M059J (cell line): ENCODE measurements at places on chromosomes 3 and 15.

DNA sequence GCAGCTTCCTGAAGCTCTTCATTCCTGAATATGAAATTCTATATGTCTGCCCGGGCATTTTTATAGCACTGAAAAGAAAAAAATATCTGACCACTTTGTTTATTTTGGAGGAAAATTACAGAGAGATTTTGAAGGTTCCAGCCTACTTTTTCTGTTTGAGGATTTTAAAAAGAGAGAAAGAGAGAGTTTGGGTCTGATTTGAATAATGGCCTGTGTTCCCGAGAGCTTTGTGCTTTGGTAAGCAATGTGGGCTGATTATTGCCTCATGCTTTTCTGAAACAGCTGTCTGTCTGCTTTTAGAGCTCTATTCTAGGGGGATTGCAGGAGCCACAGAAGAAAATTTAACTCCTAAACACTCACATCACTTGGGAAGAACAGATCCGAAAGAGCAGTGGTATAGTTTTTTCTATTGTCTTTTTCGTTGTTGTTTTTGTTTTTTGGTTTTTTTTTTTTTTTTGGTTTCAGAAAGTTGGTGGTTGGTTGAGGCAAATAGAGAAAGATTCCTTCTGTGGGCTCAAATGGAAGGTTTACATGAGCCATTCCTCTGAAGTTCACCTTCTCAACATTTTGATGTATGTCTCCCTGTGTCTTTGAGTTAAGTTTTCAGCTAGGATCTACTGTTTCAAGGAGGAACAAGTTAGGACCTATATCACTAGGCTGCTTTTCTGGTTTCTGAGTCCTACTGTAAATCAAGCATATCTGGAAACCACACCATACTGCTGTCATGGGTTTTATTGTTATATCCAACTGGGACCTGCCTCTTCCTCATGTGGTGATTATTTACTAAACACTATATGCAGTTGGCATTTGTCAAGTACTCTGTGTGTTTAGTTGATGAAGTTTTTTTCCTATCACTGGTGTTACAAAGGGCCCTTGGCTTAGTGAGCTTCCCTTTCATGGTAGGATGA is 178.9 kb downstream of the KCNMB2 start:
- no peak for DNase-seq

DNA sequence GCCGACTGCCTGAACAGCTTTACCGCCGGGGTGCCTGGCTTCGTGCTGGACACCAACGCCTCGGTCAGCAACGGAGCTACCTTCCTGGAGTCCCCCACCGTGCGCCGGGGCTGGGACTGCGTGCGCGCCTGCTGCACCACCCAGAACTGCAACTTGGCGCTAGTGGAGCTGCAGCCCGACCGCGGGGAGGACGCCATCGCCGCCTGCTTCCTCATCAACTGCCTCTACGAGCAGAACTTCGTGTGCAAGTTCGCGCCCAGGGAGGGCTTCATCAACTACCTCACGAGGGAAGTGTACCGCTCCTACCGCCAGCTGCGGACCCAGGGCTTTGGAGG is 815 bp downstream of the SPINT1 start:
- DNase-seq, result peak; percentile 18

DNA sequence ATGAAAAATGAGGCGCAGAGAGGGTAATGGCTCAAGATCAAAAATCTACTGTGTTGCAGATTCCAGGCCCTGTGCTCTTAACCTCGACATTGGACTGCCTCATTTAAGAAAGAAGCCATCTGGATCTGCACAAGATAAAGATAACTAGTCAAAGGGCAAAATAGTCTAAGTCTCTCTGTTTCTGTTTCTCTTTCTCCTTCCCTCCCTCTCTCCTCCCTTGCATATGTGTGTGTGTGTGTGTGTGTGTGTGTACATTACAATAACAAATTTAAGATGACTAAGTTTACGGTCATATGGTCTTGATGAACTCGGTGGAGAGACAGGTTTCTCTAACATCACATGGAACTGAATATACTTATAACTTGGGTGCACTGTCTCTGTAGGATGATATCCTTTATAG is 69.2 kb downstream of the MEIS2 start:
- DNase-seq, result peak; percentile 46

- DNase-seq, result no peak
Measured at GRCh38 chr15:98076021-98076816, 115.7 kb downstream of the ARRDC4 start.

GRCh38 chr3:27431116-27431515 is 53.1 kb downstream of the SLC4A7 start:
- peak; percentile 95 for DNase-seq

DNA sequence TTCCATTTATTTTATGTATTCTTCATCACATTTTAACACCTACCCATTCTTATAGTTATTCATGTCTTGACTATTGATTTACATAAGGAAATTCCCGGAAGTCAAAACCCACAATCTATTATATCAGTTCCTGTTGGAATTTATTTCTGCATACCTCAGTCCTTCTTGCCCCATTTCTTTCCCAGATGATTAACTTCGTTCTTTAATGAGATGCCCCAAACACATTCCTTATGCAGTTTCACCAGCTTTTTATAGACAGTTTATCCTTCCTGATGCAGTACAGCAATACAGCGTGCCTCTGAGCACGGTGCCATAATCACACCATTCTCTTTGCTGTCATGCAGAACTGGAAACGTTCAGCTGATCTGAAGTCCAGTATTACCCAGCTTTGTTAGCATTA is 175.8 kb upstream of the NANOGP8 start:
- DNase-seq, result no peak

DNA sequence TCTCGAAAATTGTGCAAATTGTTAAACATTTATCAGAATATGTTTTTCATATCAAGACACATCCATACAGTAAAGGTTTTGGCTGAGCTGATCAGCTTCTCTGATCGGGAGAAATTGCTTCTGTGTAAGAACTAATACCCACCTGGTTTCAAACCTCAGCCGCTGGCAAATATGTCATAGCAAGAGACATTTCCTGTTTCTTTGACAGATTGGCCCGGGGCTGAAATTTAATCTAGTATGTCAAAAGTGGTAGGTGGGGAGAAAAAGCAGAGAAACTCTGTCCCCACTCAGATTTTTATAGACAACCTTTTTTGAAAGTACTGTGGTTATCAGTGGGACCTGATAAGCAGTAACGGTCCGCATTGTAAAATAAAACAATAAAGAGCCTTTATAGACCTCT is 88.8 kb upstream of the SLC24A5 start:
- no peak for DNase-seq

DNA sequence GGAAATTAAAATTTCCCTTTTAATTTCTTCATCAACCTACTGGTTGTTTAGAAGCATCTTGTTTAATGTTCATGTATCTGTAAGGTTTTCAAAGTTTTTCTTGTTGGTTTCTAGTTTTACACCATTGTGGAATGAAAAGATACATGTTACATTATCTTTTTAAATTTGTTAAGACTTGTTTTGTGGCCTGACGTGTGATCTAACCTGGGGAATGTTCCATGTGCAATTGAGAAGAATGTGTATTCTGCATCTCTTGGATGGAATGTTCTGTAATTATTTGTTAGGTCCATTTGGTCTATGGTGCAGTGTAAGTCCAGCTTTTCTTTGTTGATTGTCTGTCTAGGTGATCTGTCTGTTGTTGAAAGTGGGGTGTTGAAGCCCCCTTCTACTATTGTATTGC is 45.7 kb downstream of the THSD4 start:
- no peak for DNase-seq

- DNase-seq, result no peak
Measured at GRCh38 chr15:61011576-61012336, 217.3 kb downstream of the RORA start.

GRCh38 chr3:42495393-42495792 is 7.0 kb upstream of the VIPR1 start:
- DNase-seq, result no peak

- DNase-seq, result no peak
Measured at GRCh38 chr3:68773401-68773800, 158.9 kb downstream of the TAFA4 start.

DNA sequence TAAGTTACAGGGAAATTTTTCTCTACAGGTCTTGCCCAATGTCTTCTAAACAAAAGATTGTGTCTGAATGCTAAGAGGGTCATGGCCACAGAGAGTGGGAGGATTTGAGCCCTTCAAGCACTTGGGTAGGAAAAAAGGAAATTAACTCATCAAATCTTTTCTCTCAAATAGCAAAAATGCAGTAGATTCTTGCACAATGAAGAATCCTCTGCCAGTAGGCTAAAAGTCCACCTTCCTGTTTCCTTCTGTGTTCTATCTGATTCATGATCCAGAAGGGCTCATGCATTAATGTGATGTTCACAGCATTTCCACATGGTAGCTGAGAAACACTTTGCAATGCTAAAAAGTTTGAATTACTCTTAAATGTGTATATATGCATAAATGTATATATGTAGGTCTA is 177.1 kb downstream of the CD47 start:
- DNase-seq, result no peak

- DNase-seq, result no peak
Measured at GRCh38 chr3:144585408-144585807, 613.8 kb downstream of the DIPK2A start.

DNA sequence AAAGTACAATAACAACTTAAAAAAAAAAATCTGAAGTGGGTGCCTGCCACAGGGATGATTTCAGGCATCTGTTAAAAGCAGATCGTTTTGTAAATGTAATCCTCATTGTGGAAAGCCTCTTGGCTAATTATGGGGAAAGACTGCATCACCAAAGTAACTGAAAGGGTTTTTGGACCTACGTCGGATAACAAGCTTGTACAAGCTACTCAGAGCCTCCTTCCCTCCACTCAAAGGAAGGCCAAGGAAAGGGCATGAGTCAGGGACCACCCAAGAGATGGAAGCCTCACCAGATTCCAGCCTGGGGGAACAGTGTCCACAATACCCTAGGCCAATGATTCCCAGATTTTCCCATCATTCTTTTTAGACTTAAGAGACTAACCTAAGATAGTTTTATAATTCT is 84.3 kb downstream of the ATP1B3 start:
- DNase-seq, result peak; percentile 75

DNA sequence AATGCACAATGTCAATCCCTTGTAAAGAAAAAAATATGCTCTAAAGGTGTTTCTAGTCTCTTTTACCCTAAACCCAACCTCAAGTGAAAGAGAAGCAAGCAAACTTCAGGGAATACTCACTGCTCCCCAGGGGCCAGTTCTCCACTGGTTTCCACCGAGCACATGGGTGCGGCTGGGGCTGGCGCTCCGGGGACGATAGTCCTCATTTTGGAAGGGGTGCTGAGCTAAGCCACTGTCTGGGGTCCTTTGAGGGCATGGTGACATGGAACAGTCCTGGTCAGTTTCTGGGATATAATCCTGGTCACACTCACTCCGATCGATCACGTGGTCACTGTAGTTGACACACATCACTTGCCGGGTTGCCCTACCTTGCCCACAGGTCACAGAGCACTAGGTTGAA is 86.0 kb downstream of the ADAMTS9 start:
- no peak for DNase-seq

GRCh38 chr3:193620650-193621049 is 27.6 kb downstream of the OPA1 start:
- DNase-seq, result peak; percentile 30

DNA sequence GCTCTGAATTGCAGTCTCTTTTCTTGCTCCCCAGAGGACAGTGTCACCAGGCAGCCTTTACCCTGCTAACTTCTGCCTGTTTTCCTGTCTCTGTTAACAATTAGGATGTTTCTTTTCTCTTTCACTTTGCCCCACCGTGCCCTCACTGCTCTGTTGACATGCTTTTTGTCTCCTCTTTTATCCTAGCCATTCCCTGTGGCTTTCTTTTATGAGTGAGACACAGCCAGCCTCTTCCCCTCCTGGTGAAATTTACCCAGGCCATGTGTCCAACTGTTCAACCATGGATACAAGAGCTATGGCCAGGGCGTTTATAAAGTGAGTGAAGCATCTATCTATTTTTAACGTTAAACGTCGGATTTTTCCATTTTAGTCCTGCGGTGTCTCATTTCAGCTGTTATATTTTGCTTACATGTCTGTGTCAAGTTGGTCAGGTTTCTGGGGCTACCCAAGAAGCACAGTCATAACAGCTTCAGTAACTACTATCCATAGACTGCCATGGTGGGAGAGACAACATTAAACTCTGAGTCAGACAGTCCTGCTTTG is 443.2 kb upstream of the AZI2 start:
- no peak for DNase-seq

GRCh38 chr3:64595253-64595694 is 92.5 kb downstream of the ADAMTS9 start:
- DNase-seq, result peak; percentile 28

DNA sequence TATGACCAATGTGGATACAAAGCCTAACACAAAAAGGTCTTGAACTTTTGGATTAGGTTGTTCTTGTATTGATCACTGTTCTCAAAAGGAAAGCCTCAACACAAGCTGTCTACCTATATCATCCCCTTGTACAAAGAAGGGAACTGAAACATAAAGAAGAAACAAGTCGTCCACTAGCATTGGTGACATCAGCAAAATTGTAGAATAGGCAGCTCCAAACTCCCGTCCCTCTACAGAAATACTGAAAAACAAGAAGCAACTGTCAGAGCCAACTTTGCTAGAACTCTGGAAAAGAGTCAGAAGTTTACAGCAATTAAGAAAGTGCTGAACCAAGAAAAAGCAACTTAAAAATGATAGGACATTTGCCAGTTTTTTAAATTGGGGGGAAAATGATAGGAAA is 7.5 kb upstream of the NR1I2 start:
- no peak for DNase-seq

DNA sequence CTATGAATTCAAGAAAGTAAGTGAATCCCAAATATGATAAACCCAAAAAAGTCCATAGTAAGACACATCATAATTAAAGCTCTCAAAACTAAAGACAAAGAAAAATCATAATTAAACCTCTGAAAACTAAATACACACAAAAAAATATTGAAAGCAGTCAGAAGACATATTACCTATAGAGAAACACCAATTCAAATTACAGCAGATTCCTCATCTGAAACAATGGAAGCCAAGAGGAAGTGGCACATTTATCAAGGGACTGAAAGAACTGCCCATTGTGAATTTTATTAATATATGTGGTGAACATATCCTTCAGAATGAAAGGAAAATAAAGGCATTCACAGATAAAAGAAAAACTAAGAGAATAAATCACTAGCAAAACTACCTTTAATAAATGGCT is 128.2 kb downstream of the SCAPER start:
- peak; percentile 3 for DNase-seq

DNA sequence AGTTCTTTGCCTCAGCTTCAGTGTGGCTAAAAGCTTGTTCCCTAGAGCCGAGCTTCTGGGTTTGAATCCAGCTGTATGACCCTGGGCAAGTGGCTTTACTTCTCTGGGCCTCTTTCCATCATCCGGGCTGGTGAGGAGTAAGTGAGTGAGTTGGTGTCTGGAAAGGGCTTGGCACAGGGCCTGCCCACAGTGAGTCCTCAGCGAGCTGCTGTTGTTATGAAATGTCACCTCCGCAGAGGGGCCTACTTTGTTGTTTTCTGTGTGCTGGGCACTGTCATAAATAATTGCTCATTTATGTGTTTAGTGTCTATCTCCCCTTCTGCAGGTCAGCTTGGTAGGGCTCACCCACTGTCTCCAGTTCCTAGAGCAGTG is 31.7 kb downstream of the SLC6A6 start:
- DNase-seq, result peak; percentile 77

- no peak for DNase-seq
Measured at GRCh38 chr3:55724821-55725220, 237.7 kb upstream of the WNT5A start.
